Esophagus squamous epithelium (tissue), 5 donors: ENCODE measurements at places on chromosomes 16 and 17.

DNA sequence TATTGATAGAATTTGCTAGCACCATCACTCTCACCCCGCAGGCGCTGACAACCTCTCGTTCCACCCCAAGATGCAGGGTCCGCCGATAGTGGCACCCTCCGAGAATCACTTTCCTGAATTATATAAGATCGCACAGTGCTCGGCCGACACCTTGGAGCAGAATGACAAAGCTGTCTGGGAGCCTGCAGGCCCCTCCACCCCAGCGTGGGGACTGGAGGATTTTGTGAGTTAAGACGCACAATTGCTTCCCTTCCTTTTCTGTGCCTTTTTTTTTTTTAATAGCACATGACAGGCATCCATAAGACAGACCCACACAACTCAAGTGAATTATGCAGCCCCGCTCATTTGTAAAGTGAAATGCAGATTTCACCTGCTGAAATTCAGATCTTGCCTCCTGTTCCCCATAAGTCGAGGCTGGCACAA is 155.3 kb downstream of the C16orf78 start:
- DNase-seq, result no peak

- no peak for DNase-seq
Observed at GRCh38 chr16:17343028-17343427, 127.7 kb downstream of the XYLT1 start.

- no peak for DNase-seq
Observed at GRCh38 chr16:67394155-67395104, 1.1 kb upstream of the TPPP3 start.

- no peak for DNase-seq
Observed at GRCh38 chr17:3539881-3540540, 17.6 kb downstream of the TRPV3 start.

DNA sequence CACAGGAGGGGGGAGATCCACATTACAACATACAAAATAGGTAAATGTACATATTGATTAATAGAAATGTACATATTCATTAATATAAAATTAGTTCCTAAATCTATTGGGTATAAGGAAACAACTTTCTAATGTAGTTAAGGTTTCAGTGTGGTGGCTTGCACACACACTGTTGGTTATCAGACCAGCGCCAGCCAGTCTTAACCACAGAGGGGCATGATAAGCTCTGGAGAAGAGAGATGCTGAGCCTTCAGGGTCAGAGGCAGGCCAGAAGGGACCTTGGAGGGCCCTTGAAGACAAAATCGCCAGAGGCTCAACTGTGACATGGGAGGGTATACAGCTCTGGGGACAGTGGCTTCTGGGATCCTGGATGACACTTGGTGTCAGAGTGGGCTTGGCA is 10.9 kb upstream of the ZFP90 start:
- no peak for DNase-seq

DNA sequence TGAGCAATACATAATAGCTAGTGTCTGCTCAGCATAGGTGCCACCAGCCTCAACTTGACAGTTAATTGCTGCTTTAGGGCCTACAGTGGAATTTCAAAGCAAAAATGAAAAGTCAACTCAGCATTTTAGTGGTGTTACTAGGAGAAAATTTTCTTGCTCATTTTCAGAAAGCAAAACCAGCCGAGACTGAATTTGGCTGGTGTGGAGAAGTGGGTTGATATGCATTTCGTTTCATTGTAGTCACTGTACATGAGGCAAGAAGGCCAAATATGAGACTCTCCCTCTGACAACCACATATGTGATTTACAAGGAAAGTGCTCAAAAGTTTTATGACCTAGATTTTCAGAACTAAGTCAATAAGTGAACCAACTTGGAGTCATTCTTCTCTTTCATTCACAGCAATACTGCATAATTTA is 54.0 kb downstream of the DUSP14 start:
- no peak for DNase-seq

DNA sequence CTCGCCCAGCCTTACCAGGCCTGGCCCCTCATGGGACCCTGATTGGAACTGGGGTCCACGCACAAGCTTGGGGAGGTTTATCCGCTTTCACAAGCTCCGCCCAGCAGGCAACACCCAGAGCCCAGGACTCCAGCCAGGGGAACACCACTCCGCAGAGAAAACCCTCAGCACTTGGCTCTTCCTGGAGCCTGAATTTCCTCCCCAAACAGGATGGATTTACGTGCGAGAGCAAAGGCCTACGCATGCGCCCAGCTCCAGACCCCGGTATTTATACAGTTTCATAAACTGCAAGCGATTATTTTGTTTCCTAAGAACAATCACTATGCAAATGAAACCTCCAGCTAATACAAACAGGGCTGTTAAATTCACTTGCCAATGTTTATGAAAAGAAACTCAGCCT is 22.8 kb downstream of the ZNF423 start:
- DNase-seq, result no peak

- no peak for DNase-seq
Observed at GRCh38 chr17:47413872-47414271, 90.1 kb downstream of the EFCAB13 start.

DNA sequence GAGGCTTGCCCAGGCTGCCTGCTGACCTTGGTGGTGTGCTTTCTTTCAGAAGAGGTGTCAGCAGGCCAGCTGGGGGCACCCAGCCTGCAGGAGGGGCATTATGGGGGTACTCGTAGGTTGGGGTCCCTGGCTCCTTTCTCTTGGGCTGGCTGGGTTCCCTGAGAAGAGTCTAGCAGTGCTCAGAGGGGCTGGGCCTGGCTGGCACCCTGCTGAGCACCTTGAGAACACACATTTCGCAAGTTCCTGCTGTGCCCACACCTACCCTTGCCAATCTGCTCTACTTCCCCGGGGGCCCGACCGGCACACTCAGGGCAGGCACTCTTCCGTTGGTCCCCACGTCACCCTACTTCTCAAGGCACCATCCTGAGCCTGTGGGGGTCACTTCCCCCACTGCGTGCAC is 5.1 kb downstream of the CEMP1 start:
- no peak for DNase-seq

DNA sequence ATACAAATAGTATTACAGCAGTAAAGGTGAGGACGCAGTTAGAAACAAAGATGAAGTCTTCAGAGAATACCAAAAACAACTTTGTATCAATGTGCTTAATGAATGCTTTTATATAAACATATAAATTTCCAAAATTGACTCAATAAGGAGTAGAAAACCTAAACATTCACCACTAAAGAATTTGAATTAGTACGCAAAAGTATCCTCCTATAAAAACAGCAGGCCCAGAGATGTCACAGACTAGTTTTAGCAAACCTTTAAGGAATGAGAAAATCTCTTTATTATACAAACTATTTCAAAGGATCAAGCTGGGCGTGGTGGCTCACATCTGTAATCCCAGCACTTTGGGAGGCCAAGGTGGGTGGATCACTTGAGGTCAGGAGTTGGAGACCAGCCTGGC is 86.2 kb downstream of the OR1D5 start:
- DNase-seq, result no peak

- no peak for DNase-seq
Observed at GRCh38 chr17:6279659-6280058, 155.3 kb downstream of the AIPL1 start.

DNA sequence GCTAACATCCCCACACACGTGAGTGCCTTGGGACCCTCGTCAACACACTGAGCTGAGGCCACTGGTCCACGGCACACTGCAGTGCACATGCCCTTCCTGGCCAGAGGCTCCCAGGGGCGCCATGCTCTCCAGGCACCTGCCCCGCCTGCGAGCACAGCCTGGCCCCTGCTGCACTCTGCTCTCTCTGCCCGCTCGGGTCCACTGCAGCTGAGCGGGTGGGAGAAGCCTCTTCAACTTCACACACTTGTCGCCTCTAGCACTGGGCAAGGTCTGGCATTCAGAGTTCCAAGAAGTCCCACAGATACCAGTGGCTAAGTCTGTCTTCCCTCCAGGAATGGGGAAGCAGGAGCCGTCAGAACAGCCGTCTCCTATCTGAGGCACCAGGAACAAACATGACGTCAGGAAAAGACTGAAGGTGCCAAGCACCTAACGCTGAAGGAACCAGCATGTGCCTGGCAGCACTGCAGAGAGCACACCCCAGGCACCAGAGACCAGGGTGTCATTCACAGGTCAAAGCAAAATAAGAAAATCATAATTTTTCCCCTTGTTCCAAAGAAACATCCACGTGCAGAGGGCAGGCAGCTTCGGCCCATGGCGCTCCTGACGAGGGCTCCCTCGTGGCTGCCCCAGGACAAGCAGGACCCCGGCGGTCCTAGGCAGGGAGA is 82.9 kb downstream of the ZNF778 start:
- DNase-seq, result no peak

DNA sequence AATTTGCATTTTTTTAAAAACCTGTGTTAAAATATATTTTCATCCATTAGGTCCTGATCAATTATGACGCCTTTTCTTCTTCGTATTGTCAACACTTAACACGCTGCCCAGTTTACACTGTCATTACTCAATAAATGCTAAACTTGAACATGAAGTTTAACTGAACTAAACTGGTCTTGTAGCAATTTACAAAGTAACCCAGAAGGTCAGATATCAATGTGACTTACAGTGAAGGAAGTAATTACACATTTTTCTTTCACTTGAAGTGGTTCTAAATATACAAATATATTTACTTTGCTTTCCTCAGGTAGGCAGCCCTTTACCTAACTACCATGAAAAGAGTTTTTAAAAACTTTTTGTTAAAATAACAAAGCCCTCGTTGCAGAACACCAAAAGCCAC is 256.5 kb upstream of the AXIN2 start:
- no peak for DNase-seq

DNA sequence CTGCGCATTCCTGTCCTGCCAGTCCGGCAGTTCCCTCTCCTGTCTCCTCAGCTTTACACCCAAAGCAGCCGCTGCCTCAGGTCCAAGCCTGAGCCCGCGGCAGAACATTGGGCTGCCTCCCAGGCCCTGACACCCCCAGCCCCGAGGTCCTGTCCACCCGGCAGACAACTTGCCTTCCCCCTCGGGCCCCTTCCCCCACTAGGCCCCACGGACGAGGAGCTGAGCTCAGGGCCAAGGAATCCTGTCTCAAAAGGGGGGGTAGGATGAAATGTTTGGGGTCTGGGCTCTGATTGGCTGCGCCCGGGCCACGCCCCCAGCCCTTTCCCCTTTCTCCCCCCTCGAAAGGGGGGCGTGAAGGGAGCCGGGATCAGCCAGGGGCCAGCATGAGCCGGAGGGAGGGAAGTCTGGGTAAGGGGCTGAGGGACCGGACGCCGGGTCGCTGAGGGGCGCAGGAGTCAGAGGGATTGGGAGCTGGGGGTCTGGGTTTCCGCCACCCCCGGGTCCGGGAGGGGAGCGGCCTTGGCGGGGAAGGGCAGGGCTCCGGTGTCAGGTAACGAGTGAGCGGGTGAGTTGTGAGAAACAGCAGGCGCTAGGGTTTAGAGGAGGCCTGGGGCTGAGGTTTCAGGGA is at the start of gene CTF1:
Gene CTF1, plus strand, starts transcription at position 354 of the 628 bp plus-strand sequence. Its CDS starts 30 bp downstream, at position 384.
- DNase-seq, result no peak

- no peak for DNase-seq
Observed at GRCh38 chr16:49604602-49605001, 231.0 kb downstream of the C16orf78 start.

DNA sequence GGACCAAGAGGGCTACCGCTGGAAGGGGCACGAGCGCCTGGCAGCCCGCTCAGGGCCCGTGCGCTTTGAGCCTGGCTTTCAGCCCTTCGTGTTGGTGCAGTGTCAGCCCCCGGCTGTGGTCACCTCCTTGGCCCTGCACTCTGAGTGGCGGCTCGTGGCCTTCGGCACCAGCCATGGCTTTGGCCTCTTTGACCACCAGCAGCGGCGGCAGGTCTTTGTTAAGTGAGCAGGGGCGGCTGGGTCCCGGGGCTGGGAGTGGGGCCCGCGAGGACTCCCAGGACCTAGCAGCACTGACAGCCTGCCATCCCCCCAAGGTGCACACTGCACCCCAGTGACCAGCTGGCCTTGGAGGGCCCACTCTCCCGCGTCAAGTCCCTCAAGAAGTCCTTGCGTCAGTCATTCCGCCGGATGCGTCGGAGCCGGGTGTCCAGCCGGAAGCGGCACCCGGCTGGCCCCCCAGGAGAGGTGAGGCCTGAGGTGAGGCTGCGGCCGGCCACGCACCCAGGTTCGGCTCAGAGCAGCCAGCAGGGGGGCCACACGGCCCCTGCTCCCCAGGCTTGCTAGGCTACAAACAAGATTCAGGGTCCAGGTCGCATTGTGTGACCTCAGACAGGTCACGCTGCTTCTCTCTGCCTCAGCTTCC is 17.4 kb upstream of the MYO15B start:
- no peak for DNase-seq

DNA sequence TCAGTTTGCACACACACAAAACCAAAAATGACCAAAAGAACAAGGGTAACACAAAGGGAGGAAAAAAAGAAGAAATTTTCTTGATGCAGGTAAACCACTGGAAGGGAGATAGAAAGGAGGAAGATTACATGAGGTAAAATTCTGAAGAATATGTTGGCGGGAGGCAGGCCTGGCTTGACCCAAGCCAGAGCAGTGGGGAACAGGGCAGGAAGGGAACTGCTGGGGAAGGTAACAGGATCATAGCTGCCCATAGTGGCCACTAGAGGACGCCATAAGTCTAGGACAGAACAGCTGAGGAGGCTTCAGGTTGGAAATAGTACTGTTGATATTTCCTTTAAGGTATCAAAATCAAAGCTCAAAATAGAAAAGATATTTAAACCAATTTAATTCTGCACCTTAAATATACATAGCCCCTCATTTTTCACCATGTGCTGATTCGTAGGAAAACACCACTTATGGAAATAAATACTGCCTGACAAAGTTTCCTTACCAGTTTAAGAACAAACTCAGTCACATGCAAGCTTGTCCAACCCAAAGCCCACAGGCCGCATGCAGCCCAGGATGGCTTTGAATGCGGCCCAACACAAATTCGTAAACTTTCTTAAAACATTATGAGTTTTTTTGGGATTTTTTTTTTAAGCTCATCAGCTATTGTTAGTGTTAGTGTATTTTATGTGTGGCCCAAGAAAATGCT is 15.5 kb downstream of the VPS35 start:
- no peak for DNase-seq
